Effector memory CD8-positive, alpha-beta T cell (primary cell): ENCODE measurements at places on chromosomes 2 and 18.

DNA sequence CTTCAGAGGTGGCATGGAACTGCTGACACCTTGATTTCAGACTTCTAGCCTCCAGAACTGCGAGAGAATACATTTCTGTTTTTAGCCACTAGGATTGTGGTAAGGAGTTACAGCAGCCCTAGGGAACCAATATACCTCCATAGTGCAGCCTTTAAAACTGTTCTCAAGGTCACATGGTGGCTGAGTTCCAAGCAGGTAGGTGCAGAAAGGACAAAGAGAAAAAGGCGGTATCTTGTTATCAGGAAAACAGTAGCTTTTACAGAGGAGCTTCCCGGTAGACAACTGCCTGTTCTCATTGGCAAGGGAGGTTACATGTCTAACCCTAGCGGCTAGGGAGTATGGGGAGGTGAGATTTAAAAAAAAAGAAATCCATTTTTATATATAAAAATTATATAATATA, 96.2 kb upstream of the BCL2L11 start:
- no peak for DNase-seq

DNA sequence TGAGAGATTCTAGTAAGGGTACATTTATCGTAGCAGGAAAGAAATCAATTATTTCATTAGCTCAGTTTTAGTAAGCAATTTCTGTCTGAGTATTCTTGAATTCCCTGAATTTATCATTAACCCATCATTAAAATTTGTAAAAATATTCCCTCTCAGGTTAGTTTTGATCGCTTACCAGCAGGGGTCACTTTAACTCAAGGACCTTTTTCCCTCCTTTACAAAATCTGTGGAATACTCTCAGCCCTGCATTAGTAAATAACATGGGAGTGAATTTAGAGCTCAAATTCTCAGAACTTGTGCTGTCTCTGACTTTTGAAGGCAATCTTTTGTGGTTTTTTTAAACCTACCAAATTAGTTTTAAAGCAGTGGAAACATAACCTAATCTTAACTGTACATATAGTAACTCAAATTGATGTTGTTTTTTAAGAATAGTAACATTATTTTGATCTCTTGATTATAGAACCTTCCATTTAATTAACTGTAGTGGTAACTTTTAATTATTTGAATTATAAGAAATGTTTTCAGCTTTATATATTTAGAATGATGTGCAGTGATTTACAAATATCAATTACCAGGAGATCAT, 97.2 kb downstream of the AGPS start:
- no peak for DNase-seq

- no peak for DNase-seq
Observed at GRCh38 chr2:62382757-62383156, 123.2 kb downstream of the TMEM17 start.

DNA sequence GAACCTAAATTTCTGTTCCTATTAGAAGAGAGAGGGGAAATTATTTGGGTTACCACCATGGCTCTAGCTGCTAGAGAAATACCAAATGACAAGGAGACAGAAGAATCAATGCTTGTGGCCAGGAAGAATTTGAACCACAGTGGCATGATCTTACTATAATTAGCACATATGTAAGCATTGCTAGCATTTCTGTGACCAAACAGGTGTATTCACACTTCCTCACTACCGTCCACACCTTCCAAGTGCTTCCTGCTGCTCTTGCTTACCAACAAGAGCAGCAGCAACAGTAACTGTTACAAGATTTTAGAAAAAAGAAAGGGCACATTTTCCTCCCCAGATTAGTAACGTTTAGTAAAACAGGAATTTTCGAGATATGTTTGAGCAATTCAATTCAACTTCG, 60.5 kb downstream of the CDH7 start:
- no peak for DNase-seq

DNA sequence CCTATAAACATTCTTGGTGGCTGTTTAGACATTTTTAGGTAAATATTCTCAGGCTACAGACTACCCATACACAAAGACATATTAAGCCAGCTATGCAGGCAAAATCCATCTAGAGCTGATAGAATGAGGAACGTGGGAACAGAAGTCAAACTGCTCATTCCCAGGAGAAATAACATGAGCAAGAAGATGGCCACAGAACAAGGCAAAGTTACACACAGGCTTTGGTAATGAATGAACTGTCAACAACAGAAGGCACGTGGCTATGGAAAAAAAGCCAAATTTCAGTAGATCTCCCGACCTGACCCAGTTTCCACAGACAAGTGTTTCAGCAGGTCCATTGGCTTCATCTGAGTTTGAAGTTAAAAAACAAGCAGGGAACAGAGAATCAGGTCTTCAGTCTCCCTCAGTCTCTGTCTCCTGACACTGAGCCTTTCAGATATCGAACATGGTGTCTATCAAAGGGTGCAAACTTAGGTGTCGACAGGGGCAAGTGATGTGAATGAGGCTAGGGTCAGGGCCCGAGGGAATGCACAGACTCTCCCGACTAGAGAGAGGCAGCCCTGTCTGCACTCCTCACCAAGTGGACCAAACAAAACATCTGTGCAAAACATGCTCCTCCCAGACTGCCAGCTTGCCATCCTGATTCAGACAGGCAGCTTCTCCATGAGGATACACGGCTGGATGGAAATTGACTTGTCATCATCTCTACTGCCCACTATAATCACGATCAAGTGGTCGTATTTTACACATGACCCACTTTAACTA, 25.9 kb downstream of the SIGLEC15 start:
- no peak for DNase-seq

DNA sequence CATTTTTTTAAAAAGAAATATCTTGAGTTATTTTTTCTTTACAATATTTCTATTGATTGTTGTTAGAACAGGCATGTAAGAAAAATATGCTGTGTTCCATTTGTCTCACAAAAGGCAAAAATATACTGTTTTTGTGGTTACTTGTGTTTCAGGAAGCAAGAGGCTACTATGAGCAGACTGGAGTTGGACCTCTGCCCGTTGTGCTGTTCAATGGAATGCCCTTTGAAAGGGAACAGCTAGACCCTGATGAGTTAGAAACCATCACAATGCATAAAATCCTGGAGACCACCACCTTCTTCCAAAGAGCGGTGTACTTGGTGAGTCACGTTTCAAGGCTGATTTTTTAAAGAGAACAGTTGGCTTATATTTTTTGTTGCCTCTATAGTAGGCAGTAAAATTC, 54.7 kb downstream of the UGGT1 start:
- no peak for DNase-seq

DNA sequence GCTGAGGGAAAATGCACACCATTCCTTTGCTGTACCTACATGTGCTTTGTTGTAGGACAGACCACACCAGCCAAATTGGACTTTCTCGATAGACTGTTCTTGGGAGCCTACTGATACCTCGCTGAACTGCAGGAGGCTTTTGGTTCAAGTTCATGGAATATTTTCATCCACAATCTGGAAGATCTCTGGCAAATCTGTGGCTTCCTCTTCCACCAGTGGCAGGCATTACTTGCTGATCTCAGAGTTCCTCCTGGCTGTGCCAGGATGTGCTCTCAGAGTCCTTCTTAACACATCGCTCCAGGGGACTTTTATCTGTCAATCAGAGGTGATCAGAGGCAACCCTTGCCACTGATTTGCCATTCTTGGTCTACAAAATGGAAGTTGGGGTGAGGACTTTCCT, 87.7 kb downstream of the PTGR3 start:
- no peak for DNase-seq

- DNase-seq = no peak
Observed at GRCh38 chr2:207514451-207514850, 15.3 kb upstream of the CREB1 start.

- no peak for DNase-seq
Observed at GRCh38 chr2:100036793-100037192, 105.6 kb downstream of the AFF3 start.

- DNase-seq = no peak
Observed at GRCh38 chr2:129902731-129903585, 76.5 kb upstream of the RAB6C start.

DNA sequence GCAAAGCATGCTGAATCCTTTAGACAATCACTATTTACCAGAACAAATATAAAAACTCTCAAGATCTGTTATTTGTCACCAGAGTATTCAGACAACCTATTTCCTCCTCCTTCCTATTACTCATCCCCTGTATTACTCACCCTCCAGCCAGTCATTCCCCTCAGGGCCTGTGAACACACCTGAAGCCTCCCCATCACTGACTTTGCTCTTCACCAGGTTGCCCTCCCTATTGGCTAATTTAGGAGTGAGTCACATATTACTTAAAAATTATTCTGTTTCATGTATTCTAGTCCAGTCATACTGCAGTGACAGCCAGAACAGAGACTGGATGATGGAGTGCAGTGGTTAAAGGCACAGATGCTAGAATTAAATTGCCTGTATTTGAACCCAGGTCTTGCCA, 3.7 kb upstream of the ATG16L1 start:
- DNase-seq = no peak

GRCh38 chr2:42060028-42060427, 12.2 kb downstream of the PKDCC start:
- no peak for DNase-seq

DNA sequence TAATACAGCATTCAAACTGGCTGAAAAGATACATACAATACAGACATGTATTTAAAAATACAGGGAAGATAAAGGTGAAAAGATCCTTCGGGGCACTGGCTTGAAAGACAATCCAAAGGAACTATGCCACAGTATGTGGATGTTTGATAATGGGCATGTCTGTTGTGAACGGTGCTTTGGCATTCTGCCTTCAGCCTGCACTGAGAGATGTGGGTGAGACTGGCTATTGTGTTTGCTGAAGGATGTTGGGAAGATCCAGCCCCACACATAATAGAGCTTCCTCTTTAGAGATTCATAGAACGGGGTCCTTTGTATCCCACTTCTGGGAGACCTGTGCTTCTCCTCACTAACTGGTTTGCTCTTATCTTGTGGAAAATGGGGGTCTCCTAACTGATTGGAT, 65.1 kb upstream of the CXCR4 start:
- DNase-seq = no peak

- DNase-seq = no peak
Observed at GRCh38 chr2:239092571-239093294, 244.8 kb downstream of the TWIST2 start.

DNA sequence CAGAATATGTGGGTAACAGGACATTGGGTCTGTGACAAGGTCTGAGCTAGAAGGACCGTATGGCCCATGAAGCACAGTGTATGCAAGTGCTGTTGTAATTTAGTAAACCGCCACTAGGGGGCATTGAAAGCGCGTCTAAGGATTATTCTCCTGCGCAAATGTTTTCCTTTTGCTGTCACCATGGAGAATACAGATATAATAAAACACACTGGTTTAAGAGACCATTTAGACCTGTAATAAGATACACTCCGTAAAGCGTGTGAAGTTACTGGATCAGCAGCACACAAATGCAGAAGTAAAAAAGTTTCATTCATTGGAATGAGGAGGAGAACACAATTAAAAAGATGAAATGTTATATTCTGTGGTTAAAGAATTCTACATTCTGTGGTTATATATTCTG, 272.4 kb downstream of the AGAP1 start:
- DNase-seq = peak; percentile 53

DNA sequence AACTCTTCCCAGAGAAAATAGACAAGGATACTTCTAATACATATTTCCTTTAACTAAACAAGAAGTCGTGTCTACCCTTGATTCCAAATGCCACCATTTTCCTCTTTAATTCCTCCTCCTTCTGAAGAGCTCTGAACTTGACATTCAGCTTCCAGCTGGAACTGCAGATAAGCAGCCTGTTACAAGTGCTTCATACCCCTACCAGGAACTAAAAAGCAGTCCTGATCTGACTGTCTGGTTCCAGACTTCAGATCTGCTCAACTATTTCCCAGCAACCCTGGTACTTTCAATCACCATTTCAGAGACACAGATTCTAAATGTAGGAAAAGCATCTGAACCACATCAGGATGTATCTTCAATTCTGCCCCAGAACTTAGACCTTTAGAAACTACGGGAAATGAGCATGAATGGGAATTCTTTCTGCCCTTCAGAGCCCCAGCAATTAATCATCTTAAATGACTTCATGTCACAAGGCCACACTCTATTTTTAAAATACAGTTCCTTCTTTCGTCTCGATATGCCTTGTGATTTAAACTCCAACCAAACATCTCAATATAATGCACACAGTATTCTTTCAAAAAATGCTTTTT, 159.5 kb downstream of the L3MBTL4 start:
- DNase-seq = no peak

DNA sequence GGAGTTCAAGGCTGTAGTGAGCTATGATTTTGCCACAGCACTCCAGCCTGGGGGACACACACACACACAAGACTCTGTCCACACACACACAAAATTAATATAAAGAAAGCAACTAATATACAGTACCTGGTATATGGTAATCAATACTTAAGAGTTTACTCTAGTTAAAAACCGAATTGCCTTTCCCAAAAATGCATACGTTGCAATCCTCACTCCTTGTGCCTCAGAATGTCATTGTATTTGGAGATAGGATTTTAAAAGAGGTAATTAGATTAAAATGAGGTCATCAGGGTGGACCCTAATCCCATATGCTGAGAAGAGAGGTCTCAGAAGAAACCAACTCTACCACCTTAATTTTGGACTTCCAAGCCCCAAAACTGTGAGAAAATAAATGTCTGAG, 35.7 kb downstream of the TMEM237 start:
- DNase-seq = no peak

DNA sequence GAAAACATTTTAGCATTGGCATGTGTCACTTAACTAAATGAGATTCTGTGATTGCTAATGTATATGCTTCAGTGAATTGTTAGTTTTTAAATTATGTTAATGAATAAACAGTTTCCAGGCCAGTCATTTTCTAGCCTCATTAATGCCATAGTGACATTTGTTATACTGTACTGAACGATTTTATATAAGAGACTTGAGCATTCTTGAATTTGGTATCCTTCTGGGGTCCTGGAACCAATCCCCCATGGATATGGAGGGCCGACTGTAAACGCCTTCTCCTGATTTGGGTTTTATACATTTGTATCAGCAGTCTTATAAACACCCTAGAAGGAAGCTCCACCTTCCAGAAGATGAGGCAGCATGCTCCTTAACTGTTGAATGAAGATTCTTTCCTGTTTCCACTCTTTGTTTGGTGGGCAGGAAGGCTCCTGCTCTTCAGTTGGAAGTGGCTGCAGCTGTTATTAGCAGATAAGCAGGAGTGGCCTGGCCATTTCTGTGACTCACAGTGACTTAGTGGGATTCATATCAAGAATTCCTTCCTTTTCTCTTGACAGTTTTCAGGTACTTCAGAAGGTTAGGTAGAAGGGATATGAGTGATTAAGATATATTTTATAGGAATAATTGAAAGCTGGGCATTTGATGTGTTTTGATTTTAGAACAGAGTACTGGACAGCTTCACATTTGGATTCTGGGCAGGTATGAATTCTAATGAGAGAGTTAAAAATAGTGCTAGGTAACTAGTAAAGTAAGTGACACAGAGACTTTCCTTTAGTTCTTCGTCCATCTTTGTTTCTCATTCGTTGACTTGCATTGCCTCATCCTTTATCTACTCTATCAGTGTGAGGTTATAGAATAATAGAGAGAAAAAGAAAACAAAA, 124.9 kb downstream of the PLCL1 start:
- DNase-seq = no peak

GRCh38 chr2:208671284-208671683, 264.7 kb downstream of the PTH2R start:
- no peak for DNase-seq

GRCh38 chr18:23163786-23164533, 28.7 kb downstream of the CABLES1 start:
- no peak for DNase-seq
